NCI-H226 (cell line): ENCODE measurements at places on chromosomes 6 and 20.

DNA sequence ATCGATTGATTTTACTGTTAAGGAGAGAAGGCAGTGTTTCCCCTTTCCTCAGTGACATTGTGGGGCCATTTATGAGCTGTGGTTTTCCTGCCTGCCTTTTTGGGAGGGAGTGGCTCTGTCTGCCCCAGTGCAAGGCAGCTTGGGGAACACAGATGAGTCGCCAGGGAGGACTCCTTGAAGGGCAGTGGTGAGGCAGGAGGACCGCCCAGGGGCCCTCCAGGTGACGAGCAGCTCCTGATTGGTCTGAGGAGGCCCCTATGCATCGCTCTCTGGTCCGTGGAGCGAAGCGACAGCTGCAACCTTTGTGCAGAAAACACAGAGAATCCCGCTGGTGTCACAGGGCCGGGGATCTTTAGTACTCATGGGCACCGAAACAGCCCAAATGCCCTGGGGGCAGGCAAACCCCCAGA is 100.3 kb downstream of the TMEM242 start:
- no peak for DNase-seq

- DNase-seq = peak; percentile 92
Observed at GRCh38 chr6:35392111-35392702, 49.8 kb downstream of the PPARD start.

GRCh38 chr6:18664401-18664800 is 277.3 kb downstream of the RNF144B start:
- DNase-seq = no peak

DNA sequence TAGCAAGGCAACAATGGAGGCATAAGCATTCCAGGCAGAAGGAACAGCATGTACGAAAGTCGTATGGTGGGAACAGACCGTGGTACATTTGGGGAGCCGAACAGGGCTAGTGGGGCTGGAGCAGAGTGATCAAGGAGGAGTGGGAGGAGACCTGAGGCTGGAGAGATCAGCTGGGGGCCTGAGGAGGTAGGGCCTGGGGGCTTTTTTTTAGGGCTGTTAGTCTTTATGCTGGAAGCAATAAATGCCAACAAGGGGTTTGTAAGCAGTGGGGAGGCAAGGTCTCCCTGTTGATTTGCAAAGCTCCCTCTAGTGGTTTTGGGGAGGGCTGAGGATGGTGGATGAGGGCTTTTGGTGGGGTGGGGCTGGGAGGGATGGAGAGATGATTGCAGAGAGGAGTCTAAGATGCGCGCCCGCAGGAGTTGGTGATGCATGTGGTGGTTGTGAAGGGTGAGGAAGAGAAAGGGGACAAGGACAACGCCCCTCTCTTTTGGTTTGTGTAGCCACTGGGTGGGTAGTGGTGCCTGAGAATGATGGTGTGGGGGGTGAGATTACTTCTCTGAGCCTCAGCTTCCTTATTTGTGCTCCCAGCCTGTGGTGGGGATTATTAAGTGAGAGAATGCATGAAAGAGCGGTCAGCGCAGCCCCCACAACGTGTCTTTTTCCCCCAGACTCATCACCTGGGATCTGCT is 74.1 kb upstream of the TOX2 start:
- DNase-seq = no peak

DNA sequence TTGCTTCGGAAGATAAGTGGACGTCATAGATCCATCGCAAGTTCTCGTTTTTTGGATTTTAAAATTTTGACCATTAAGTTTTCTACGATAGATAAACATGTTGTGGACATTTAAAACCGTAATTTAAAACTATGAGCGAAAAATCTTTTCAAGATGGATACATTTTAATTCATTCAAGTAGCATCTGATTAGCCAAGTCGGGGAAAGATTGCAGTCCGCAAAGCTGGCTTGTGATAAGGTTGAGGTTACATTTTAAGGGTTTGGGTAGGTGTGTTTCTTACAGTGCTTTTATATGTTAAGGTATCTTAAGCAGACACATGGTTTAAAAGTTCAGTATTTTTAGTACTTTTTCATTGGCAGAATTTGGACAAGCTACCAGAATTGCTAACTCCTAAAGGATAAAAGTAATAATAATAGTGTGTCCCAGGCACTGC is 1.2 kb downstream of the WTAP start:
- no peak for DNase-seq

- DNase-seq = no peak
Observed at GRCh38 chr20:13736436-13737191, 48.1 kb downstream of the ESF1 start.

GRCh38 chr6:131197716-131198115 is 62.4 kb downstream of the AKAP7 start:
- DNase-seq = no peak

DNA sequence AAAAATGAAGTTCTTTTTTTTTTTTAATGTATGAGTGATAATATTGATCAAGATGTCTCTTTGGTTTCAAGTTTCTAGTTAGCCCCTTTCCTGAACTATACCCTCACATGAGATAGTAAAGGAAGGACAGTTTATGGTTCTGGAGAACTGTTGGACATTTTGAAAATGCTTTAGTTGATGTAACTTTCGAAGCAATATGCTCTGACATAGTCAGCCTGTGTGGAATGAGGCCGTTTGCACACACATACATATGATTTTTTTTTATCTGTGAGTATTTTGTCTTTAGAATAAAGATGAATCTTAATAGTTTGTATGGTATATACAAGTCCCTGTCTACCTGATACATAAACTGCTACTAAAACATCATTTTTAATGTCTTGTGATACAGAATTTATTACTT is 177.0 kb downstream of the ARID1B start:
- DNase-seq = no peak

- no peak for DNase-seq
Observed at GRCh38 chr6:93319304-93319703, 100.1 kb downstream of the EPHA7 start.

GRCh38 chr6:36128793-36129192 is 1.5 kb upstream of the MAPK13 start:
- DNase-seq = no peak

- DNase-seq = no peak
Observed at GRCh38 chr20:5923493-5923892, 26.8 kb downstream of the TRMT6 start.

- DNase-seq = no peak
Observed at GRCh38 chr6:36345681-36346466, 9.2 kb upstream of the BNIP5 start.

DNA sequence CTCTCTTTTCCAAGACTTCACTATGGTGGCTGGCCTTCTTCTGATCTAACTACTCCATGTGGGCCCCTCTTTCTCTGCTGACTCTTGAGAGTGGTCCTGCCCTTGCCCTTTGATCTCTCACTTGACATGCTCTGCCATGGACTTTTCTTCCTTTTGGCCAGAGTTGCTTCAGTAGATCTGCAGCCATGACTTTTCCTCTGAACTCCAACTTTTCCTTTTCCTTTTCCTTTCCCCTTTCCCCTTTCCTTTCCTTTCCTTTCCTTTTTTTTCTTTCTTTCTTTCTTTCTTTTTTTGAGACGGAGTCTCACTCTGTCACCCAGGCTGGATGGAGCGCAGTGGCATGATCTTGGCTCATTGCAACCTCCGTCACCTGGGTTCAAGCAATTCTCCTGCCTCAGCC is 88.5 kb downstream of the JAG1 start:
- DNase-seq = no peak

DNA sequence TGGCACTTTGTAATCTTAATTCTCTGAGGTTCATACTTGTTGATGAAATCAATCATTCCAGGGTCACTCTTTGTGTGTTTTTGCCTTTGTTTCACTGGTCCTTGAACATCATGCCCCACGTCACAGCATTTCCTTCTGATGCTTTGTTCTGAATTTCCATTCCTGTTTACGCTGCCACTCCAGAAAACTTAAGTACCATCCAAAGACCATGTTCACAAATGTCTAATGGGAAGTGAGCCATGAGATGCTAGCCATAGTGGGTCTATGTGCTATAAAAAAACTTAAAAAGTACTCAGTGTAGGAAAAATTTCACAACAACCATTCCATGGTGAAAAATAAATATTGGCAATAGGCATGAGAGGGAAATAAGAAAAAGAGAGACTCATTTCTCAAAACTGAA is 232.0 kb downstream of the IBTK start:
- no peak for DNase-seq

GRCh38 chr20:957544-957943 is 41.4 kb upstream of the ANGPT4 start:
- no peak for DNase-seq

- no peak for DNase-seq
Observed at GRCh38 chr20:21151791-21152190, 25.9 kb downstream of the KIZ start.

DNA sequence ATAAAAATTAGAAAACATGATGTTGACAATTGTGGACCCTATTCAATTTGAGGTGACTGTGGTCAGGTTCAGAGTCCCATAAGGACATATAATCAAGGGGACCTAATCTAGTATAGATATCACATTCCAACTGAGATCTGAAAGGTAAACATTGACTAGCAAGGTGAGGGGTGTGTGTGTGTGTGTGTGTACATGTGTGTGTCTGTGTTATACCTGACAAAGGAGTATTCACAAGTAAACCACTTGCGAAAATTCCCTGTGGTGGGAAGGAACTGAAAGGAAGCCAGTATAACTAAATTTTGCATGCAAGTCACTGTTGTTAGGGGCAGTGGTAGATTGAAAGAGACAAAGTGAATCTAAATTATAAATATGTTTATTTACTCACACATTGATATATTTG is 723.7 kb downstream of the COL12A1 start:
- no peak for DNase-seq

DNA sequence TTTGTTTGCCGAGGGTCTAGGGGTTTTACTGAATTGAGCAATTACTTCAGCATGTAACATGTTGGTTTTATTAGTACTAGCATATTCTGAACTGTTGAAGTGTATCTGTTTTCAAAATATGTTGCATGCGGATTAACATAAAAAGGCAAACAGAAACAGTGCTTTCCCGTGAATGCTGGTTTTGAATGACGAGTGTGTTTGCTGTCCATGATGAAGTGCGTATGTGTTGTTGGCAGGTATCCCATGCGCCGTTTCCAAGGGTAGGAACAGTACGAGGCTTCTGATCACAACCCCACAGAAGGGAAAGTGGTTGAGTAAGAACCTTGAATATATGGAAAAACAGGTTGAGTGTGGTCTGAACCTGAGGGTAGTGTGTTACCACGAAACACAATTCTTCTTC is 232.9 kb downstream of the SAMD5 start:
- DNase-seq = no peak

- peak; percentile 95 for DNase-seq
Observed at GRCh38 chr6:31114541-31114878, at the start of gene PSORS1C1. Gene PSORS1C1 (plus strand): TSS chr6:31114800. CDS start chr6:31129633, 14,833 bp downstream.
